ENCODE measurements at places on chromosomes 7 and 10.

DNA sequence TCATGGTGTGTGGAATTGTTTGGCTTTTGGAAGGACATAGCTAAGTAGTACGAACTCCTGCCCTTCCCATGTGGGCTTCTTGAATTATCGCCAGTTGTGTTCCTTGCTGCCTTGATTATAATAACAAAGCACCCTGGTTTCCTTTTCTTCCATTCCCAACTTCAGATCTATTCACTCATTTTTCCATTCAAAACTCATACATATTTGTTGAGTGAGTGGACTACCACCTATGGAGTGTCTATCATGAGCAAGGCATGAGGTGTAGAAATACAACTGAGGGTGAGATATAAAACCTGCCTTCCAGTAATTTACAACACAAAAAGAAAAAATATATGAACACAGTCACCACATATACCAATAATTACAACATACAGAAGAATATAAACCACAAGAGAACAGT, 4.9 kb upstream of the COL17A1 start:
- no peaks in the 10 kb centered on the region for H3K27me3 ChIP-seq
- H3K36me3 ChIP-seq, result no peaks in the 10 kb centered on the region
- H3K4me1 ChIP-seq, result no peaks in the 10 kb centered on the region
- no peak overlapping the region for H3K27ac ChIP-seq
- DNase-seq, result no peak

- H3K36me3 ChIP-seq, result no peaks in the 10 kb centered on the region
- DNase-seq, result no peak
- H3K27me3 ChIP-seq, result no peaks in the 10 kb centered on the region
- H3K4me3 ChIP-seq, result no peak overlapping the region
- H3K4me1 ChIP-seq, result no peaks in the 10 kb centered on the region
- no peak overlapping the region for H3K27ac ChIP-seq
Observed at GRCh38 chr7:135712182-135712782, 15.7 kb downstream of the SLC13A4 start.

GRCh38 chr10:121662945-121663917, 65.0 kb upstream of the FGFR2 start:
- no peaks in the 10 kb centered on the region for H3K36me3 ChIP-seq
- no peaks in the 10 kb centered on the region for H3K4me1 ChIP-seq
- H3K27me3 ChIP-seq, result no peaks in the 10 kb centered on the region

- no peaks in the 10 kb centered on the region for H3K36me3 ChIP-seq
- no peak overlapping the region for H3K4me3 ChIP-seq
Observed at GRCh38 chr10:114058297-114058696, 14.6 kb downstream of the ADRB1 start.

DNA sequence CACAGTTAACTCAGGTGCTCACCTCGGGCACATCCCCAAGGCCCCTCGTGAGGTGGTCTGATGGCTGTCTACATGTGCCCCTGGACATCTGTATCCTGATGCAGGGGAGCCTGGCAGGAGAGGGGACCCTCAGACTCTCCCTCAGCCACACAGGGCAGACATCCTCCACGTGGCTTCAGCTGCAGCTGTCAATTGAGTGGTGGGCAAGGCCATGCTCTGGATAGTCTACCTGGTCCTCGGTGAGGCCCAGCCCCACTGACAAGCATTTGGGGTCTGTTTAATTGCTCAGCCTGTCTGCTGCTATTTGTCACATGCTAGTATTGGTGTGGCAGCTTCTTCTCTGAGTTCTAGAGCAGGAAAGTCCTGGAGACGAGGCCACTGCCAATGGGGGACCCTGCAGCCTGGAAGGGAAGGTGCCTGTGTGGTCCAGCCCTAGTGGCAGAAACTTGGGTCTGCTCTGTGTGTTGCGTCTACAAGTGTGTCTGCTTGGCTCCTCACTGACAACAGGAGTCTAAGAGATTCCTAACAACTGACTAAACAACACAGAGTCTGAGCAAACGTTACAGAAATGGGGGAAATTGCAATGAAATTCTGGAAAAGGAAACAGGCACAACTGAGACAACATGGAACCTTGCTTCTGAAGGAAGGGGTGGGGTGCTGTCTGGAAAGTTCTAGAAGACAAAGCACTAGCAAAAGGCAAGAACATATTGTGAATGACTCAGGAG, 59.3 kb upstream of the IGFBP3 start:
- H3K27me3 ChIP-seq, result no peaks in the 10 kb centered on the region
- H3K4me1 ChIP-seq, result no peaks in the 10 kb centered on the region
- H3K4me3 ChIP-seq, result no peak overlapping the region
- no peak for DNase-seq

GRCh38 chr7:147013825-147014224, 897.2 kb downstream of the CNTNAP2 start:
- no peaks in the 10 kb centered on the region for H3K4me1 ChIP-seq
- H3K4me3 ChIP-seq, result no peak overlapping the region
- no peak overlapping the region for H3K27ac ChIP-seq
- no peaks in the 10 kb centered on the region for H3K36me3 ChIP-seq
- H3K27me3 ChIP-seq, result no peaks in the 10 kb centered on the region
- DNase-seq, result no peak

GRCh38 chr7:12637819-12638592, 49.4 kb upstream of the ARL4A start:
- H3K27me3 ChIP-seq, result no peaks in the 10 kb centered on the region
- no peaks in the 10 kb centered on the region for H3K4me1 ChIP-seq
- no peak overlapping the region for H3K4me3 ChIP-seq
- H3K36me3 ChIP-seq, result no peaks in the 10 kb centered on the region
- DNase-seq, result no peak
- H3K27ac ChIP-seq, result no peak overlapping the region

Measured in gastrocnemius medialis (tissue), 4 donors.